ENCODE measurements at places on chromosomes 7 and 10. TPM values are rescaled to one million over a fixed set of nuclear protein-coding genes. Genes with fewer than 3 reads are reported as not detected.
A peak's percentile ranks its signal among the peaks of the same experiment; 100 is the strongest.

DNA sequence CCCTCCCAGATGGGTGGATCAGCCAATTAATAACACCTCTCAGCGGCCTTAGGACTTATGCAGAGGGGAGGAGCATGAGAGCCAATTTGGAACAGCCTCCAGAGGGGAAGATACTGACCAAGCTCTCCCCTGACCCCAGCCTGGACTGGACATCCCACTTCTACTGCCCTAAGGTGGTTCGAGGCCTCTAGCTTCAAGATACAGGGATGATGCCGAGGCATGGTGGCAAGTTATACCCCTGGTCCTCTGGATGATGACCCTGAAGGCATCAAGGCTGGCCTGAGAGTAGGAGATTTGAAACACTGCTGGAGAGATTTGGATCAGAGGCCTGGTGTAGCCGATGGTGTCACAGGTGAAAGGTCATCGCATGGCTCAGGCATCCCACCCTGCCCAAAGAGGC, 3.2 kb downstream of the CDH23 start:
- DNase-seq = no peak

DNA sequence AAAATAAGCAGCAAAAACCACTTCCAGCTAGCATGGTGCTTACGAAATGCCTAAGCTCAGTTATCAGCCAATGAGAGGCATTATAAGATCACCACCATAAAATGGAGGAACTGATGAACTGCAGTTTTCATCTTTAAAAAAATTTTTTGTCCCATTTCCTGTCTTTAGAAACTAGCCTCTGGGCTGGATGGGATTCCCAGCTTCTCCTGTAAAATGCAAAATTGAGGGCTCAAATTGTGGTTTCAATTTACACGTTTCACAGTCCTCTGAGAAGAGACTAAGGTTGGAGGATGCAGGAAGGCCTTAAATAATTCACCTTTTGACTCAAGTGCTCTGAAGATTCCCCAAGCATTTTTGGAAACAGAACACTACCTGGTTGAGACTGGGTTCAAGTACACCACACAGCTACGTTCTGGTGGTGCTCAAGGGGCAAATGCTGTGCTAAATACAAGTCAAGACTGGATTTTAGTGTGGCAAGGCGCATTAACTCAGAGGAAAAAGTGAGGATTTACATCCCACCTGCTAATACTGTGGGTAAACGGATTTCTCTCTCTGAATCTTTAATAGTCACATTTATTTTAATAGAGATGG, 951 bp downstream of the ZNF25 start:
- no peak for DNase-seq

DNA sequence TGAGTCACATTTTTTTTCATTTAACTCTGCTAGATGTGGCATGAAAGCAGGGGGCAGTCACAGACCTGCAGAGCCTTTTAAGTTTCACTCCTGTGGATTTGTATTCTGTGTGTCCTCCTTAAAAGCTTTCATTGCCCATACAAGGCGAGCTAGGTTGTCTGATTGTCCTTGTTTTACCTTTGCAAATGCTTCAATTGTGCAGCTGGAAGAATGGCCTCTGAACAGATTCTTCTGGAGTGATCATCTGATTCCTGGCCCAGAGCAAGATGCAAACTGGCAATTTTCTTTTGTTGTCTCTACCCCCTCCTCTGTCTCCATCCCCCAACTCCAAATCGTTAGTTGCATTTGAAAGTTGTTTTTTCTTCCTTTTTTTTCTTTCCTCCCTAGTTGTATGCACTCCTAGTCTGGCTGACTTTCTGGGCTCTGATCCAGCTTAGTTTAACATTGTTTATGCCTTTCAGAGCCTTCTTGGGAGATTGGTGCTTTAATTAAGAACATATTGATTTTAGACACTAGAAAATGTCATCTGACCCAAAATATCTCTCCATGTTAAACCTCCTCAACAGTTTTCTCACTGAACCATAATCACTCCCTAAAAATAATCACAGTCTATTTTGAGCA, 150.2 kb downstream of the REEP3 start:
- DNase-seq = no peak

- DNase-seq = no peak
Observed at GRCh38 chr7:29547421-29547820, 16.2 kb upstream of the PRR15 start.

GRCh38 chr7:101998906-101999240, 181.4 kb downstream of the CUX1 start:
- DNase-seq = no peak

GRCh38 chr7:19572566-19572965, 136.3 kb downstream of the POLR1F start:
- no peak for DNase-seq

DNA sequence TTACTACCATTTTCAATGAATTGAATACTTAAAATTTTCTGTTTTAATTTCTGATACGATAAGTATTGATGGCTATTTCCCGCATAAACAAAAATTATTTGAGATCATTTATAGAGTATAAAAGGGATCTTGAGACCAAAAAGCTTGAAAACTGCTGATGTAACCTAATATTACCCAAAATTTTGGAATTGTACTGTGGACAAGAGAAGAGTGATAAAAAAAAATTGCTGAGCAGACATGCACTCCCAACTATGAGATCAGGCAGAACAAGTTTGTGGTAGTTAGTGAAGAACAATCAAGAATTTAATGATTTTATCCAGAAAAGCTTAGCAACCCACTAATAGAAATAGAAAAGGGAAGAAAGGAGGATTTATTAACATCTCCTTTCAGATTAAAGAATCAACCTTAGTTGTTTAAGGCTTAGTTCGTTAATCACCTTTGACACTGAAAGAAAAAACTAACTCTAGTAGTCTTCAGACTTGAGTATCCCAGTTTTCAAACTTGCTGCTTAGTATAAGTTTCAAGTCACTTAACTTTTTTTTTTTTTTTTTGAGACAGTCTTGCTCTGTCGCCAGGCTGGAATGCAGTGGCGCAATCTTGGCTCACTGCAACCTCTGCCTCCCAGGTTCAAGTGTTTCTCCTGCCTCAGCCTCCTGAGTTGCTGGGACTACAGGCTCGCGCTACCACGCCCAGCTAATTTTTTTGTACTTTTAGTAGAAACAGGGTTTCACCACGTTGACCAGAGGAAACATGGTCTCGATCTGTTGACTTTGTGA, 50.6 kb upstream of the ZC3HAV1 start:
- no peak for DNase-seq

- no peak for DNase-seq
Observed at GRCh38 chr10:130744631-130745030, 566.9 kb downstream of the TCERG1L start.

DNA sequence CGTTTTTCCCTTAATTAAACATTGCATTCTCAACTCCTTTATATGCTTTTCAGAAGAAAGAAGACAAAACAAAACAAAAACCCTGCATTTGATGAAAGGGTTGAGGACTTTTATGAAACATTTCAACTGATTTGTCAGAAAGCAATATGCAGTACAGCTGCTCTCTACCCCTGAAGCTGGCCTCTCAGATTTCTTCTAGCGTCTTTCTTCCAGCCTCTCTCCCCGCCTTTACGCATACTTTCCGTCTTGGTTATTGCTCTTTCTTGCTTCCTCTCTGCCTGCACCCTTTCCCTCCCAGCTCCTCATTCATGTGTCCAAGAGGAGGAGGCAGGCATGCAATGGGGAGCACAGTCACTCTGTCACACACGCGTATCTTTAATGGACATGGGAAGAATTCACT, 91.0 kb upstream of the COL1A2 start:
- no peak for DNase-seq

DNA sequence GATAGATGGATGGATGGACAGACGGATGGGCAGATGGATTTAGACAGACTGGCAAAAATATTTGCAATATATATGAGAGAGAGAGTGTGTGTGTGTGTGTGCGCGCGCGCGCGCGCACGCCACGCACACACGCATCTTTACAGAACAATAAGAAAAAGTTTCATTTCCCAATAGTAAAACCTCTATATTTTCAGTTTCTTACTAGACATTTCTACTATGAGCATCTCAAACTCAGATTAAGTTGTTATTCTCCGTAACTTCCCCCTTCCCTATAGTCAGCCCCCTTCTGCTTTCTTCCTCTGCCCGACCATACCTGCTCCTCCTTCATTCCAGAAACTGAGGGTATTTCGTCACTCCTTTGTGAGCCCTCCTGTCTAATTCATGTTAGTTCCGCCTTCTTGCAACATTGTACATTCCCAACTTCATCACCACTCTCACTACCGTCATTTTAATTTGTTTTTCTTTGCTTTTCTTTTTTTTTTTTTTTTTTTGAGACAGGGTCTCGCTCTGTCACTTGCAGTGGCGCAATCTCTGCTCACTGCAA, 154.4 kb upstream of the SH2B2 start:
- DNase-seq = no peak

DNA sequence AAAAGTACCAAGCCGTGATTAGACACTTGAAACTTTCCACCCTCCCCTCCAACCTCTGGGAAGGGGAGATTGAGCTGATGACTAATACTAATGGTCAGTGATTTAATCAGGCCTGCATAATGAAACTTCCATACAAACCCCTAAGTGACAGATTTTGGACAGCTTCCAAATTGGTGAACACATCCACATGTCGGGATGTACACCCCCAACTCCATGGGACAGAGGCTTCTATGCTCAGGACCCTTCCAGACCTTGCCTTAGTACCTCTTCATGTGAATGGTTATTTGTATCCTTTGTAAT, 4.8 kb downstream of the NUB1 start:
- DNase-seq = no peak

GRCh38 chr7:148561099-148561498, 29.5 kb upstream of the C7orf33 start:
- DNase-seq = no peak

DNA sequence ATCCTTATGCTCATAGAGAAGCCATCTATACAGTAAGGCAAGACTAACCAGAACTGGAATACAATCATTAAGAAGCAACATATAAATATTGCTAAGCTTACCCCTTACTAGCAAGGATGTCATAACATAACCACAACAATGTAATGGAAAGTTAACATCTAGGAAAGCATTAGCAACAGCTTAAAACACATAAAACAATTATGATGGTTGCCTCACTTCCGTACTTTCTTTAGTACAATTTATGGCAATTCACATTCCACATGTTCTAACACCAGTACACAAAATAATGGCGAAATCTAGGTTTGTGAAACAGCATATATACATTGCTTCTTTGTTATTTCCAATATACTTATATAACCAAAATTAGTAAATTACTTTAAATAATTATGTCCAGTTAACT, 195.0 kb downstream of the AHR start:
- no peak for DNase-seq

GRCh38 chr7:140390466-140391190, 7.7 kb downstream of the SLC37A3 start:
- no peak for DNase-seq

DNA sequence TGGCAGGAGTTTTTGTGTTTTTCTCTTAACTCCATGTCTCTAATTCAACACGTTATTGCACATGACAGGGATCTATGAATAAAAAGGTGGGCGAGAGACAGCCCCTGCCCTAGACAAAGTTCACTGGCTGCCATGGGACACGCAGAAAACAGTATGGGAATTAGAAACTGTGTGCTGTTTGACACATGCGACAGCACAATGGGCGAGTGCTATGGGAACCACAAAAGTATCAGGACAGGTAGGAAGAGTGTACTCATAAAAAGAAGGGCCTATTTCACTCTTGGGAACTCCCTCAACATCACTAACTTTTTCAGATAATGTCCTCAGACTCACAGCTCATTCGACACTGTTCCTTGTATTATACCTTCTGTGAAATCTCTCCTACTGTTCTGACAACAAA, 45.7 kb downstream of the MINDY3 start:
- DNase-seq = no peak

GRCh38 chr7:50467817-50468610, 17.9 kb upstream of the FIGNL1 start:
- peak; percentile 74 for DNase-seq

DNA sequence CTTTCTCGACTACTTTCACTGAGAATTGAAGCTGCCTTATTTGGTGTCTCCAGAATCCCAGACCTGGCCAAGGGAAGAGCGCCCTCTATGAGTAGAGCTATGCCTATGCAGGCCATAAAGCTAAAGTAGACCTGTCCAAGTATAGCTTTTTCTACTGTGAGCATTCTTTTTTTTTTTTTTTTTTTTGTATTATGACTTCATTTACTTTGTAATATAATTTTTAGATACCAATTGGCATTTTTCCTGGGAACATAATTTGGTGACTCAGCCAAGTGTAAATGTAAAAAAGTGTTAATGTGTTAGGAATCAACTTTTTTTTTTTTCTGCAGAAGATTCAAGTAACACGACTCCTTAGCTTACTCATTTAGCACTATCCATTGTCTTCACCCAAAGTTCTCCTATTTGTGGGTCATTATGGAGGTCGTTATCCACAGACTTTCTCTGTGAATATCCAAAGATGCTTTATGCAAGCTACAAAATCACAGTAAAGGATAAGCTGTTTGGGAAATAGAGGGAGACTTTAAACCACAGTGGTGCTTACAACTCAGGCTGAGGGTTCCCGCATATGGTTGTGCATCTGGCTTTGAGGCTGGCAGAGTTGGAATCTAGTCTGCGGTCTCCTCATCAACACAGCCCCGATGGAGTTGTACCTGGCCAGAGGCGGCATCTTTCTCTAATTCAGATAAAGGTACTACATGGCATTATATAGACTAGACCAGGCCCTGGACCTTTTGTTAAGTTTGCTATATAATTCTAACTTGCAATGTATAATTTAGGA, 1040.2 kb upstream of the SORCS1 start:
- DNase-seq = no peak

GRCh38 chr7:89511900-89512299, 642.4 kb upstream of the STEAP1 start:
- no peak for DNase-seq

DNA sequence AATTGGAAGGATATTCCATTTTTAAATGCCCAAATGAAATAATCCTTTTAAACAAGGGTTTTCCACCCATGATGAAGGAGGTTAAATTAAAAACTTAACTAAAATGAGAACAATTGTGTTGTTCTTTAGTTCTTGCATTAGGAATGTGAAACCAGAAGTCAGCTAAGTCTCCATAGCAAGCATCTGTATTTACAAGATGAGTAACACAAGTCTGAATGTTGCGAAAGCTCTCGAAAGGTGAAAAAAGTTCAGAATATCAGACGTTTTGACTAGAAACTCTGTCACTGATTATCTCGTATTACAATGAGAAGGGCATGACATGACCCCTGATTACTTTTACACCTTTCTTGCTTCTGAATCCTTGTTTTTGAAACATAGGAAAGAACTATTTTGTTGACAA, 149.6 kb downstream of the BICC1 start:
- no peak for DNase-seq

The IDI1 gene
- 45.4 TPM for polyA plus RNA-seq

The PTPRN2 gene
- 2.6 TPM for polyA plus RNA-seq

The RAPGEF5 gene
- not detected for polyA plus RNA-seq

The PRKG1 gene
- polyA plus RNA-seq = not detected

The ECHDC3 gene
- polyA plus RNA-seq = not detected

The SYT15 gene
- polyA plus RNA-seq = 0.10 TPM

The LOXL4 gene
- polyA plus RNA-seq = not detected

Data from CD4-positive, alpha-beta memory T cell (primary cell).